Spinal cord (tissue), 10 donors: ENCODE measurements at places on chromosomes 5 and 9.

GRCh38 chr5:88768411-88768810, 114.6 kb downstream of the MEF2C start:
- no peak for DNase-seq

DNA sequence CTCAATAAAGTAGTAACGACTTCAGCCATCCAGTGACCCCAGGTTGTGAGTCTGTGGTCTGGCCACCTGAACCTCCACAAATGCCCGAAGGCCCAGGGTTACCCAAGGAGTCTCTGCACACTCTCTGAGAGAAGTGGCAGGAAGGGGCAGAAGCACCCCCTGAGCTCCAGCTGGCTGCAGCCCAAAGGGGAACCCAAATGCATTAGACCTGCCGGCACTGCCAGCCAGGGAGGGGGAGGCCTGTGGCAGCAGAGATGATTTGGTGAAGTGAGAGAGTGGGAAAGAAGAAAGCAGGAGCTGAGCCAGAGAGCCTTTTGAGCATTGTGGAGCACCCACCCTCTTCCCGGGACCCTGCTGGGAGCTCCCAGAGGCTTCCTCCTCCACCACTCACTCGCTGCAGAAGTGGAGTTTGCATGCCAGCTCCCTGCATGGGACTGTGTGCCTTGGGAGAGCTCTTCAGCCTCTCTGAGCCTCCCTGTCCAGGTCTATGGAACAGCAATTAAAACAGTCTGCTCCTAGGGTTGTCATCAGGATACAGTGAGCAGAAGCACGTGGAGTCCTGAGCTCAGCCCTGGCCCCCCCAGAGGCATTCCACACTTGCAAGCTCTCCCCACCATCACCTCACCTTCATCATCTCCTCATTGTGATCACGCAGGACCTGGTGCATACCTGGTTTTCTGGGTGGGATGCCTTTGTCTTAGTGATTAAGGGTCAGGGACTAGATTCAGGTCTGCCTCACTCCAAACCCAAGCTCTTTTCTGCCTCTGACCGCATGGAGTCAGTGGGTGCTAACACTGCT, 13.8 kb upstream of the ANGPTL2 start:
- DNase-seq, result no peak

GRCh38 chr5:174503086-174503460, 221.3 kb upstream of the MSX2 start:
- DNase-seq, result no peak

GRCh38 chr5:158054223-158055110, 195.5 kb upstream of the CLINT1 start:
- no peak for DNase-seq

DNA sequence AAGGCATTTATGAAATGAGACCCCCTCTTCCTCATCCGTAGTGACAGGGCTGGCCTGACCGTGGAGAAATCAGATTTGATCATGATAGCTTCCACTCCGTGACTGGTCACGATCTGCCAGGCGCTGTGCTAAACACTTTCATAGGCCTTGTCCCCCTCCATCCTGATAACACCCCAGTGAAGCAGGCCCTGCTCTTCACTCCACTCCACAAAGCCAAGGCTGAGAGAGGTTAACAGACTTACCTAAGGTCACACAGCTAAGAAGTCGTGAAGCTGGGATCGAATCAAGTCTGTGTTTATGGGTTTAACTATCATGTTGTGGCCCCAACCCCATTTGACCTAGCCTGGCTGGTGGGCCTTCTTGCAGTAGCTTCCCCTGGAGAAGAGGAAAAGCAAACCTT, 53.3 kb upstream of the IL17B start:
- DNase-seq, result no peak

DNA sequence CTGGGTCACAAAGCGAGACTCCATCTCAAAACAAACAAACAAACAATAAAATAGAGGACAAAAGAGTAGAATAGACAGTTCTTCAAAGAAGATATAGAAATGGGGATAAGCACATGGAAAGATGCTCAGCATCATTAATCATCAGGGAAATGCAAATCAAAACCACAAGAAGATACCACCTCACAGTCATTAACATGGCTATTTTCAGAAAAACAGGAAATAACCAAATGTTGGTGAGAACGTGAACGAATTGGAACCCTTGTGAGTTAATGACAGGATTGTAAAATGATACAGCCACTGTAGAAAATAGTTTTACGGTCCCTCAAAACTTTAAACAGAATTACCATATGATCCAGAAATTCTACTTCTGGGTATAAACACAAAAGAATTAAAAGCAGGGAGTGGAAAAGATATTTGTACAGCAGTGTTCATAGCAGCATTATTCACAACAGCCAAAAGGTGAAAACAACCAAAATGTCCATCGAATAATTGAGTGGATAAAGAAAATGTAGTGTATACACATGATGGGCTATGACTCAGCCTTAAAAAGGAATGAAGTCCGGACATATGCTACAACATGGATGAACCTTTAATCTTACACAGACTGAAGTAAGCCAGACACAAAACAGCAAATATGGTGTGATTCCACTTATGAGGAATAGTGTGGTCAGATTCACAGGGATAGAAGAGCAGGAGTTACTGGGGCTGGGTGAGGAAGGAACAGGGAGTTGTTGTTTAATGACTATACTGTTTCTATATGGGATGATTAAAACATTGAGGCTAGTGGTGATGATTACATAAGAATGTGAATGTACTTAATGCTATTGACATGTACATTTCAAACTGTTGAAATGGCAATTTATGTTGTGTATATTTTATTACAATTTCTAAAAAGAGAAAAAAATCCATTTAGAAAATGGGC, 19.7 kb downstream of the OR2V2 start:
- DNase-seq, result no peak

- DNase-seq, result no peak
Observed at GRCh38 chr5:133149345-133149744, 97.5 kb downstream of the HSPA4 start.

DNA sequence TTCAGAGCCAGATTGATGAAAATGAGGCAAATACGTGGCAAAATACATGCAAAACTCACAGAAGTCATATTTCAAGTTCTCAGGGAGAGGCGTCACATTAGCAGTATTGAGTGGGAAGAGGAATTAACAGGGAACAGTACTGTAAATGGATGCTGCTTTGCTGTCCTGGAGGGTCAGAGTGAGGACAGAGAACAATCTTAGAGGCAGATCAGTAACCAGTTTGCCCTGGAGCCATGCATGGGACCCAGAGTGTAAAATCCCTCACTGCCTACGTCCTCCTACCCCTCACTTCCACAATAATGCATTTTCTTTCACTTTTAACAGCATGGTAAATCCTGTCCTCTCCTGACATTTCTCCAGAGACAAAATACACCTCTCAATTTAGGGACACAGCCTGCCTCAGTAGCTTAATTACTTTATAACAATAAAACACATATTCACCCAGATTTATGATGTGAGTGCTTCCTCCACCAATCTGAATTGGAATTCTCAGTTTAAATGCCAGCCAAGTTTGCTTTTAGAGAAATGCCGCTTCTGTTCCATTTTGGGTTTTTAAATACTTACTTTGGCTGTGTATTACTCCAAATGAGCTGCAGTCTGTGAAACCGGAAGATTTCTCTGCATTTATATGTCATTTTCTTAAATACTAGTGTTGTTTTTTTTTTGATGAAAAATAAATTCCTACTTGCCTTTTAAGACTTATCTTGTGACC, 70.0 kb downstream of the LMNB1 start:
- DNase-seq, result peak; percentile 77
